ENCODE measurements at places on chromosomes 3 and 15. TPM values are rescaled to one million over a fixed set of nuclear protein-coding genes. Genes with fewer than 3 reads are reported as not detected.
A peak's percentile ranks its signal among the peaks of the same experiment; 100 is the strongest.

GRCh38 chr3:78823434-78823833 is 944.4 kb downstream of the ROBO1 start:
- no peaks in the 10 kb centered on the region for H3K4me1 ChIP-seq
- no peak overlapping the region for H3K27ac ChIP-seq
- no peak overlapping the region for H3K4me3 ChIP-seq
- no peaks in the 10 kb centered on the region for H3K27me3 ChIP-seq

DNA sequence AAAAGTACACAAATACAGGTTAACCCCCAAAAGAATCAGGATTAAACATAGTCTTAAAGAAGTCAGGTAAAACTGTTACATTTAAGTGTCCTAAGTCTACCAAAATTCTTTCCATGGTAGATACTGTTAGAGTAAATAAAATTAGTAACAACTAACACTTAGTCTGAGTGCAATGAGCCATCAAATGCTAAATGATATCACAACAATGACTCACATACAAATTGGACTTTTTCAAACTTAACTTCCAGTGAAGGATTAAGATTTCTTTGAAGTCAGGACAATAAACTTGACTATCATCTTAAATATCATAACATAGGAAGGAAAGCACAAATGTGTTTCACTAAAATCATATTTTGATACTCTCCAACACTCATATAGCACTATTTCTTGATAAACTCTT is 43.9 kb downstream of the ZNF148 start:
- peaks cover 14% of the 10 kb centered on the region for H3K4me1 ChIP-seq
- no peaks in the 10 kb centered on the region for H3K27me3 ChIP-seq
- no peak overlapping the region for H3K27ac ChIP-seq
- no peak overlapping the region for H3K4me3 ChIP-seq
- H3K36me3 ChIP-seq, result peaks cover 12% of the 10 kb centered on the region
- no peak for DNase-seq

- H3K27me3 ChIP-seq, result no peaks in the 10 kb centered on the region
- no peak for DNase-seq
- peaks cover 14% of the 10 kb centered on the region for H3K36me3 ChIP-seq
- no peak overlapping the region for H3K4me3 ChIP-seq
- H3K27ac ChIP-seq, result no peak overlapping the region
- H3K4me1 ChIP-seq, result peaks cover 23% of the 10 kb centered on the region
Measured at GRCh38 chr15:56991017-56991416, 72.6 kb downstream of the TCF12 start.

GRCh38 chr15:28942046-28942445 is 56.3 kb downstream of the APBA2 start:
- peak; percentile 73 for DNase-seq
- H3K27ac ChIP-seq, result peak overlapping the region; percentile 97
- peak overlapping the region; percentile 69 for H3K4me3 ChIP-seq
- no peaks in the 10 kb centered on the region for H3K27me3 ChIP-seq
- H3K4me1 ChIP-seq, result peaks cover 95% of the 10 kb centered on the region

Gene FBXW12
- total RNA-seq, result not detected

Measured in naive thymus-derived CD8-positive, alpha-beta T cell (primary cell).